ENCODE measurements at places on chromosomes 2 and 18.

GRCh38 chr2:149729586-149729985 lies 142.0 kb upstream of the MMADHC start:
- DNase-seq, result no peak

DNA sequence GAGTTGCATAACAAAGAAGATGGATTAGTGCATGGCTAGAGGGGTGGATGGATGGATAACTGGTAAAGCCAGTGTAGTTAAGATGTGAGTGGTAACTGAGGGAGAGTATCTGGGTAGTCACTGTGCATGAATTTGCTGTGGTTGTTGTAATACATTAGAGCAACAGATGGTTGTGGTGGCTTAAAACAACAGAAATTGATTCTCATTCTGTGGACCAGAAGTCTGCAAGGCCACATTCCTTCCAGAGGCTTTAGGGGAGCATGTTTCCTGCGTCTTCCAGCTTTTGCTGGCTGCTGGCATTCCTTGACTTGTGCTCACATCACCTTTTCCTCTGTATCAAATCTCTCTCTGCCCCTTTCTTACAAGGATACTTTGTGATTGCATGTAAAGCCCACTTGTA lies 155.4 kb downstream of the ASB1 start:
- DNase-seq, result no peak

DNA sequence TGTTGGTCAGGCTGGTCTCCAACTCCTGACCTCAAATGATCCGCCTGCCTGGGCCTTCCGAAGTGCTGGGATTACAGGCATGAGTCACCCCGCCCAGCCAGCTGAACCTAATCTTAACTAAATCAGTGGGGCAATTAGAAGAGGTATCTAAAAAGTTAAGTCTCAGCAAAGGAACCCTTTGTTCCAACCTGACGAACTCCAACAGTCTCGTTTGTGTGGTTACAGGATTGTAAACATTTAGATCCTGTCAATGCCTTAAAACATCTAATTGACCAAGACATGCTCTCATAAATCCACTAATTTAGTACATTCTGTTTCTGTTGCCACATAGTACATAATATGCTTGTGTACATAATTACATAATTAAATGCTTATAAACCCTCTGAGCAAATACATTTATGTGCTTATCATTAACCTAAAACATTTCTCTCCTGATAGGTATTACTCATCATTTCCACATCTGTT lies 31.1 kb upstream of the STK39 start:
- DNase-seq, result no peak

DNA sequence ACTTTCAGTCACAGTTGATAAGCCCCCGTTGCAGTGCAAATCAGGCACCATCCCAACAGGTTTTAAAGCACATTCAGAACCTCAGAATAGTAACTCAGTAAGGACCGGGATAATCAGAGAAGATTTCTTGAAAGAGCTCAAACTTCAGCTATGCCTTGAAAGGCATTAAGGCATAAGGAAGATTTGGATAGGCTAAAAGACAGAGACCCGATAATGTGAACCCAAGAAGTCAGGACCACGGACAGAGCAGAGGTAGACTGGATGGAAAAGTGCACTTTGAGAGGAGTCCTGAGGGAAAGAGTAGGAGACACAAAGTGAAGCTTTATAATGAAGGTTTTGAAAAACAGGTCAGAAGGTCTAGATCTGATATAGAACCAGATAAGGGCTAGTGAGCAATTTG lies 36.9 kb upstream of the KLF7 start:
- DNase-seq, result no peak

DNA sequence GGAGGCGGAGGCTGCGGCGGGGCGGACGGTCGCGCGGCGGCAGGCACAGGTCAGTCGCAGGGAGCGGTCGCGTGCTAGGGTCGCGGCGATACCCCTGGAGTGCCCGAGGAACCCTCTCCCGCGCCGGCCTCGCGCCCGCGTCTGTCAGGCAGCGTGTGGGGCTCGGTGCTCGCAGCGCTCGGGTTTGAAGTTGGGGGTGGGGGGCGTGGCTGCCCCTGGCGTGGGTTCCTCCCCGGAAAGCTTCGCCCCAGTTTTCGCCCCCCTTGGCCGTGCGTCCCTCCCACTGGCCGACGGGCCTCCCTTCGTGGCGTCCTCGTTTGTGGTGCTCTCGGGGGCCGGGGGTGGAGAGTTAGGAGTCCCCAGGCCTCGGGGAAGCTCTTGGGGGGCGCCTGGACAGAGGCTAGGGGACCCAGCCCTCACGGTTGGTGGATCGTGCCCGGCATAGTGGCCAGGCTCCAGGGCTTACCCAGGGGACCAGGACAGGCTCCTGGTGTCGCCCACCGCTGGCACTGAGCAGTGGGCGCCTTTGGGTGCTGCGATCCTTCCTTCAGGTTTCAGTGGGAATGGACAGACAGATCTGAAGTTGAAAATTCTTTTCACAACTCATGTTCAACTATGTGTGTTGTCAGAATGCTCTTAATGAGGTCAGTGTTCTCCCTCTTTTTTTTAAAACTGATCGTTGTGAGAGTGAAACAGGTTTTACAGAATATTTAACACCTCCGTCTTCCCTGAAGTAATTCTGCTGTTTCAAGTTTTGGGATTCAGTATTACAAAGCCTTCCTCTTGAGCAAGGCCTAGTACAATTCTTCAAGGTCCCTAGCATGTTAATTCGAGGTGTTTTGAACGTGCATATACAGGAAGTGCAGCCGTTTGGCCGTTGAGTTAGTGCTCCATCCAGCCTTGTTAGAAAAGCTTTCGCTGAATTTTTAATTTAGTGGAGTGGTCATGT lies 604 bp downstream of the RALBP1 start:
- peak; percentile 43 for DNase-seq

- no peak for DNase-seq
These were observed 13.4 kb upstream of the BOK start for GRCh38 chr2:241545106-241545505.

DNA sequence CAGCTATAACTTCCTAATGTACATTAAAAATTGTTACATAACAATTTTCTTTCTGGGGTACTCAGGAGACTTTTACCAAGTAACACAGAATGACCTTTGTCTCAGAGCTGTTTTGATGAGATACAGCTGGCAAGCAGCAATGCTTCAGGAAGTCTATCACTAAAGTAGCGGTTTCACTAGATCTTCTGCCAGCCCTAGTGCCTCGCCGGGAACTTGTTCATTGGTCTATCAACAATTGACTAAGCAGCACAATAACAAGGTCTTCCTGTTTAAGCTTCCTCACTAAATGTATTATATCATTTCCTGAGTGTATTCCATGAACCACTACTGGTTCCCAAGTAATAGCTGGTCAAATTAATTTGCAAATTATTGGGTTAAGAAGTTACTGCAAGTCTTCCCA lies 69.2 kb downstream of the TRIP12 start:
- peak; percentile 39 for DNase-seq

- DNase-seq, result no peak
These were observed 63.4 kb downstream of the BIN1 start for GRCh38 chr2:127043367-127044164.

- no peak for DNase-seq
These were observed 112.5 kb upstream of the NFATC1 start for GRCh38 chr18:79283131-79283810.

DNA sequence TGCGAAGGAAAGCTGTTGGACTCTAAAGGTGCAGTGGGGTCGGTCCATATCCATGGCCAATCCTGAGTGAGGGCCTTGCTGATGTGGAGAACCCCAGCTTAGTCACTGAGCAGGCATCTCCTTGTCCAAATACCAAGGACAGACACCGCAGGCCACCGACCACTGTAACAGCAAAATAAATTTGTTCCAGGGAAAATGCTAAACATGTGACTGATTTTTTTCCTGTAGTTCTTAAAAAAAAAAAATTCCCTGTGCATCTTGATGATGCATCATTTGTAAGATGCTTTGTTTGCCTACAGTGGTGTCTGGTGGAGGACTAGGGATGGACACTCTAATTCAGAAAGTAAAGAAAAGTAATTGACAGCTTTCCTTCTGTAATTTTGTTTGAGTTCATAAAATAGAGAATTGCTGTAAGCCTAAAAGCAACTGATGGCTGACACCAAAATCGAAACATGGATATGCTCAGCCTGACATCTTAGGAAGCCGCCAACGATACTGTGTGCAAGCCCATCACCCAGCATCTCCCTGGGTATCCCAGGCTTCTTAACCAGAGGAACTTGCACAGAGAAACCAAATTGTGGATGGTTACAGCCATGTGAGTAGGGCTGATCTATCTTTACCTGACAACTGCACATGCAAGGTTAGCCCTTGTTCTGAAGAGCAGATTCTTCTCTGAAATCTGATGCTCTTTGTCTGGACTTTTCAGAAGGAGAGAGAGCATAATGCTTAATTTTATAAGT lies 188.6 kb downstream of the ARL4C start:
- no peak for DNase-seq

DNA sequence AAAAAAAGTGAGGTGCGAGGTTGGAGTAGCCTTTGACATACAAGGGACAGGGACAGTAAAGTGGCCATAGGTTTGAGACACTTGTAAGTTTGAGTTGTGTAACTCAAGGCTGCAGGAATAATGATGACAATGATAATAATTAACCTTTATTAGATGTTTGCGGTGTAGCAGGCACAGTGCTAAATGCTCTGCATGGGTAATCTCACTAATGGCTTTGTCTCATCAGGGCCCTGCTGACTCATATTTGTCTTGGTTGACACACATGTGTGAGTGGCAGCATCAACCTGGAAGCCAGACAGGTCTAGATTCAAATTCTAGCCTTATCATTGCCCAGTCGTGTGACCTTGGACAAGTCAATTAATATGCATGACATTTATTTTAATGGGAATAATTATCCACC lies 126.2 kb downstream of the FSHR start:
- DNase-seq, result no peak

- no peak for DNase-seq
These were observed 39.2 kb upstream of the PNPT1 start for GRCh38 chr2:55732854-55733253.

GRCh38 chr2:24659862-24660261 lies 133.3 kb downstream of the PTRHD1 start:
- DNase-seq, result no peak

DNA sequence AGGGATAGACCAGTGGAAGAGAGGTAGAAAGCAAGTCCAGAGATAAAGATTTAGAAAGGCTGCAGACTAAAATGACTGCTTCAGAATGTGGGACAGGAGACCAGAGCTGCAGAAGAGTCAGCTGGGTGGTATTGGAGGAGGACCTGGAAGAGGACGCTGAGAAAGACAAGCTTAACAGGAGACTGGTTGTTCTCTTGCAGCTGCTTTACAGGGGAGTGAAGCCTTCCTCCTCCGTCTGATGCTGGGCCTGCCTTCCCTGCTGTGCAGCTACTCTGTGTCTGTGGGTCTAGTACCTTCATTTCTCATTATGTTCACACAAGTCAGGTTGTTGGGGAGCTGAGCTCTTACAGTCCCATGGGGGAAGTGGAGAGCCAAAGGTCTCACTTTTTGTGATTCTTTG lies 35.7 kb downstream of the SPATS2L start:
- no peak for DNase-seq

DNA sequence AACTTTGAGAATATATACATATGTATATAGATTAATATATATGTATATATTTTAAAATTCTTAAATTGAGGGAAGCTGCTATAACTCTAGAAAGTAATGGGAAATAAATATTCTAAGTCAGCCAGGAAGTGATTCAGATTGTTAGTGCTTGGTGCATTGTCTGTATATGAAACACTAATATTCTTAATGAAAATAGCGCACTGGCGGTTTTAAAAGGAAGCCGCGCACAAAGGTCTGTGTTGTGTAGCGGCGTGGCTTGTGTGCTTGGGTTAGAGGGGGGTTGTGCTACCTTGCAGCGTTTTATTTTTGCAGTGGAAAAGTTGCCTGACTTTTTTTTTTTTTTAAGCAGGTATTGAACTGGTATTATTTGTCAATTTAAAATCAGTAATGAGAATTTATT lies 11.3 kb downstream of the TSHZ1 start:
- DNase-seq, result no peak

GRCh38 chr2:29597035-29597434 lies 324.4 kb downstream of the ALK start:
- no peak for DNase-seq

- DNase-seq, result no peak
These were observed 162.8 kb downstream of the TPGS2 start for GRCh38 chr18:36665952-36666351.

- no peak for DNase-seq
These were observed 93.5 kb upstream of the TACR1 start for GRCh38 chr2:75292826-75293225.

DNA sequence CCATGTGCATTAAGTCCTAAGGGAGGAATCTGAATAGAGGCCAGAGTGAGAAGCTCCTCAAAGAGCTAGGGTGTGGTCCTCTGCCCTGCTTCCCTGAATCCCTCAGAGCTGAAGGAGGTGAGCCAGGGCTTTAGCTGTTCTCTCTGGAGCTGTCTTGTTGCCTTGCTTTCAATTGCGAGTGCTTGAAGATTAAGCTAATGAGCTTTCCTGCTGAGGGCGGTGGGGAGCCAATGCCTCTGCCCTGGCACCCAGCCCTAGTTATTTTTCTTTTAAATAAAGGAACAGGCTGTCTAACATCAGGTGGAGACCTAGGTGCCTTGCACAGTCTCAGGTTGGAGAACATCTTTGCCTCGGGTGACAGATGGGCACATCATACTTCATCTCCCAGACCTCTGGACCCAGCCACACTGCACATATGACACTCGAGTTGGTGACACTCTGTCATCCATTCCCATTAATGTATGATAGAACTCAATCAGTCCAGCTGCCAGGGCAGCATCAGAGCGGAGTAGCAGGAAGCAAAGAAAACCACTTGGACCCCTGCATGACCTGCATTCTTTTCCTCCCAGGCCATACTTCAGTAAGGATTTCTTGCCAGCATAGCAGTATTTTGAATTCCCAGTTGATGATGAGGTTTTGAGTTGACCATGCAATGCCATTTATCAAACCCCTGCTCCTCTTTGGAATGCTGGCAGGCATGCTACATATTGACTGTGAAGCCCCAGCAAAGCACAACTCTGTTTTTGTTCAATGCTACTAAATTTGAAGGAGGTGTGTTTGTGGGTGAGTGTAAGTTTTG lies 292.7 kb downstream of the RNF144A start:
- DNase-seq, result no peak

- peak; percentile 72 for DNase-seq
These were observed 156.4 kb upstream of the XPO1 start for GRCh38 chr2:61694312-61695274.

GRCh38 chr2:223230352-223230751 lies 178.4 kb downstream of the KCNE4 start:
- no peak for DNase-seq

DNA sequence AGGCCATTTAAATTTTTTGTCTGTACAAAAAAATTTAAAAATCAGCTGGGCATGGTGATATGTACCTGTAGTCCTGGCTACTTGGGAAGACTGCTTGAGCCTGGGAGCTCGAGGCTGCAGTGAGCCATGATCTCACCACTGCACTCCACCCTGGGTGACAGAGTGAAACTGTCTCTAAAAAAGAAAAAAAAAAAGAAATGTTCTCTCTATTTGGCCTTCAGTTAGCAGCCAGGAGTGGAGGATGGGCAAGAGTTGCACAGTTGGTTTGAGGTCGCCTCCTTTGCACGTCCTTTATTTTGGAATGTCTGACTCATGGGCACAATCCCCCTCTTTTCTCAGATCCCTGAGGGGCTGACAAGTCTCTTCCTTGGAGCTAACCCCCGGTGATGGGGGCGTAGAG lies 26.3 kb downstream of the ITM2C start:
- no peak for DNase-seq

GRCh38 chr2:189298481-189298880 lies 118.9 kb upstream of the COL5A2 start:
- DNase-seq, result no peak

Data from effector CD4-positive, alpha-beta T cell (primary cell).